ENCODE measurements at places on chromosomes 2 and 18. TPM values are rescaled to one million over a fixed set of nuclear protein-coding genes. Genes with fewer than 3 reads are reported as not detected.

Gene LGALSL
- 11.1 TPM for total RNA-seq

Gene AQP12B
- not detected for total RNA-seq

Gene SULT1C4
- not detected for total RNA-seq

Gene SERPINB13
- total RNA-seq = not detected

Gene TRIM43
- 0.13 TPM for total RNA-seq

Gene KLHL41
- 0.17 TPM for total RNA-seq

Gene SRD5A2
- total RNA-seq = not detected

Gene SERPINB12
- total RNA-seq = not detected

Gene MYL1
- not detected for total RNA-seq

Gene LBH
- 61.0 TPM for total RNA-seq

Gene EN1
- 0.87 TPM for total RNA-seq

Gene ERICH2
- total RNA-seq = not detected

Gene APOB
- 0.23 TPM for total RNA-seq

Gene UGT1A6
- total RNA-seq = 1.5 TPM

Gene UBE2E3
- 68.6 TPM for total RNA-seq

Gene ME2
- 38.7 TPM for total RNA-seq

Gene BMP10
- not detected for total RNA-seq

Gene SH3RF3
- 0.50 TPM for total RNA-seq

Gene NEU4
- 0.08 TPM for total RNA-seq

Gene LHCGR
- total RNA-seq = not detected

Gene BCL11A
- total RNA-seq = 0.10 TPM

Gene DCDC2C
- not detected for total RNA-seq

Gene LRRC30
- total RNA-seq = not detected

Gene ABHD1
- 0.98 TPM for total RNA-seq

Gene HOXD10
- 5.3 TPM for total RNA-seq

Gene ATP5F1A
- total RNA-seq = 304 TPM

Gene RAD51AP2
- not detected for total RNA-seq

Gene IMPA2
- total RNA-seq = 81.0 TPM

Gene REG3A
- total RNA-seq = not detected

Gene LYG1
- 1.6 TPM for total RNA-seq

Gene C2orf80
- total RNA-seq = not detected

Gene SPP2
- not detected for total RNA-seq
